A549 treated with RU486 at 1 μM for 4 hours (cell line): ENCODE measurements at places on chromosomes 6 and 20. TPM values are rescaled to one million over a fixed set of nuclear protein-coding genes. Genes with fewer than 3 reads are reported as not detected.

Gene IL17A
- not detected in 5 replicates for total RNA-seq

Gene PSORS1C2
- total RNA-seq = not detected in 5 replicates

Gene ABHD16B
- not detected in 5 replicates for total RNA-seq

Gene LINC00237
- not detected in 5 replicates for total RNA-seq

Gene SGK1
- 34.4 to 48.7 TPM (median 39.9 TPM) in 5 replicates for total RNA-seq

Gene NHLRC1
- 1.1 to 2.2 TPM (median 1.7 TPM) in 5 replicates for total RNA-seq

Gene SNRNP48
- total RNA-seq = 5.1 to 10.6 TPM (median 9.1 TPM) in 5 replicates

Gene MMUT
- 4.0 to 6.6 TPM (median 5.6 TPM) in 5 replicates for total RNA-seq

Gene SDCBP2
- 0.53 to 1.3 TPM (median 1.2 TPM) in 5 replicates for total RNA-seq

Gene MAP3K4
- total RNA-seq = 11.9 to 17.1 TPM (median 14.3 TPM) in 5 replicates

Gene HCRTR2
- total RNA-seq = not detected in 5 replicates

Gene SEMG1
- not detected in 5 replicates for total RNA-seq

Gene SSTR4
- total RNA-seq = 0.07 TPM in 1 of 5 replicates, not detected in the others

Gene GPR6
- total RNA-seq = not detected in 5 replicates

Gene FRK
- total RNA-seq = 0.71 to 1.7 TPM (median 1.5 TPM) in 5 replicates

Gene GRM1
- 0.05 to 0.08 TPM (median 0.06 TPM) in 4 of 5 replicates, not detected in the other for total RNA-seq

Gene SPEF1
- 1.5 to 2.1 TPM (median 2.0 TPM) in 5 replicates for total RNA-seq

Gene JPH2
- total RNA-seq = 0.81 to 1.2 TPM (median 0.88 TPM) in 5 replicates

Gene TBC1D32
- 0.32 to 2.4 TPM (median 1.0 TPM) in 5 replicates for total RNA-seq

Gene STX11
- 1.8 to 2.9 TPM (median 2.0 TPM) in 5 replicates for total RNA-seq

Gene ARMH2
- not detected in 5 replicates for total RNA-seq

Gene SAMD3
- not detected in 5 replicates for total RNA-seq

Gene TRIM10
- total RNA-seq = not detected in 5 replicates

Gene RAD21L1
- not detected in 5 replicates for total RNA-seq

Gene ZNF217
- 11.7 to 25.1 TPM (median 22.7 TPM) in 5 replicates for total RNA-seq

Gene COL10A1
- 0.06 TPM in 1 of 5 replicates, not detected in the others for total RNA-seq

Gene SLC13A3
- total RNA-seq = 0.03 to 0.13 TPM (median 0.06 TPM) in 3 of 5 replicates, not detected in the others

Gene POPDC3
- total RNA-seq = 21.6 to 30.9 TPM (median 29.2 TPM) in 5 replicates

Gene C6orf15
- total RNA-seq = not detected in 5 replicates

Gene TCF15
- total RNA-seq = not detected in 5 replicates

Gene MUCL3
- total RNA-seq = 0.01 to 0.05 TPM (median 0.02 TPM) in 3 of 5 replicates, not detected in the others

Gene BIRC7
- total RNA-seq = 2.3 to 3.7 TPM (median 3.4 TPM) in 5 replicates

Gene CTCFL
- not detected in 5 replicates for total RNA-seq

Gene FAM83D
- 57.5 to 78.2 TPM (median 64.8 TPM) in 5 replicates for total RNA-seq

Gene UBE2C
- total RNA-seq = 226 to 288 TPM (median 250 TPM) in 5 replicates

Gene FOXA2
- total RNA-seq = 12.9 to 20.9 TPM (median 19.3 TPM) in 5 replicates

Gene RAET1G
- 7.3 to 13.0 TPM (median 9.7 TPM) in 5 replicates for total RNA-seq

Gene POU5F1
- total RNA-seq = 2.8 to 6.0 TPM (median 4.1 TPM) in 5 replicates

Gene LY6G6D
- total RNA-seq = not detected in 5 replicates

Gene PTCHD4
- total RNA-seq = 0.03 to 0.15 TPM (median 0.08 TPM) in 4 of 5 replicates, not detected in the other

Gene KAT14
- 7.6 to 11.0 TPM (median 10.1 TPM) in 5 replicates for total RNA-seq

Gene TTI1
- 17.9 to 22.5 TPM (median 21.2 TPM) in 5 replicates for total RNA-seq

Gene PLCB4
- 10.9 to 15.4 TPM (median 13.2 TPM) in 5 replicates for total RNA-seq
